ENCODE measurements at places on chromosomes 7 and 10.
A peak's percentile ranks its signal among the peaks of the same experiment; 100 is the strongest.

GRCh38 chr7:85115006-85115405, 71.8 kb downstream of the SEMA3D start:
- no peak for DNase-seq

- no peak for DNase-seq
These were observed 152.0 kb downstream of the CAMK1D start for GRCh38 chr10:12501324-12501723.

GRCh38 chr10:116170815-116171250, 102.2 kb downstream of the GFRA1 start:
- no peak for DNase-seq

DNA sequence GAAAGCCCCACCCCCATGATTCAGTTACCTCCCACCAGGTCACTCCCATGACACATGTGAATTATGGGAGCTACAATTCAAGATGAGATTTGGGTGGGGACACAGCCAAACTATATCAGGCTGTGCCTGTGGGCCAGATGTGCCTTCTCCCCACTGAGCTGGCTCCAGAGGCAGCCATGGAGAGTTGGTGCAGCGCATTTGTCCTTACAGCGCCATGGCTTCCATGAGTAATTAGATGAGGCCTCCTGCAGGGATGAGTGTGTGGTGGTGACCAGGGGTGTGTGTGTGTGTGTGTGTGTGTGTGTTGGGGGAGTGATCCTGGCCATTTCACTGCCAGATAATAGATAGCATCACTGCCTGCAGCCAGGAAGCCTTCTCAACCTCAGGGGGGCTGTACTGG, 94.6 kb downstream of the FANK1 start:
- no peak for DNase-seq

DNA sequence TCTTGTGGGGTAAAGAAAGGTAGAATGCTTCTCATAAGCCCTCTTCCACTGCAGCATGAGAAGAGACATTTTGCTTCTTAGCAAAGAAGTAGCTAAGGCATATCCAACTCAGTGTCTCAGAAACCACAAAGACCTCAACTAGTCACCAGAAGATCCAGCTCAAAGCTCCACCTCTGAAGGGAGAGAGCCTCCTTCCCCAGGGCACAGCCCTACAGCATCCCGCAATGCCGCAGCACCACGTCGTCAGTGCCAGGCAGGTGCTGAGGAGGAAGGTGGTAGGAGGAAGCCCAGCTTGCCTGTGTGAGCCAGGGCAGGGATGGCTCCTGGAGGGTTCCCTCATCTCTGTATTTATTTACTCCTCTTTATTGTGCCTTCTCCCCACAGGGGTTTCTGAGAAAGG, 385.6 kb upstream of the NPVF start:
- DNase-seq: no peak

DNA sequence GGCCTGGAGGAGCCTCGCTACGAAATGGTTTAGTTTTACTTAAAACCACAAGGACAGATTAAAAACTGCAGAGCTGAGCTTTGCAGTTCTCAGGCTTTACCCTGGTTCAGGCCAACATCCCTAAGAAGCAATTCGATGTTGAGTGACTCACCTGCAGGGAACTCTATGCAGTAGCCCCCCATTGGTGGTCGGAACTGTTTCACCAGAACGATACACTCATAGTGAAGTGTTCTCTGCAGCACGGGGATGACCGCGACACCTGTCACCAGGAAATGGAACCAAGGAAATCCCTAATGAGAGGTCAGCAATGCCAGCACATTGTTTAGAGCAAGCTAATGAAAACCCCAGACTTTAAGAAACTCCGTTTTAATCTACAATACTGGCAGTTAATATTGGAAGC, 18.0 kb downstream of the NUDT5 start:
- DNase-seq: peak; percentile 17

All from activated T-cell treated with anti-CD3 and anti-CD28 coated beads, Interleukin-2, amount 50 U/mL, for 72 hours (primary cell).